Activated naive CD8-positive, alpha-beta T cell treated with anti-CD3 and anti-CD28 coated beads, Interleukin-2, amount 10 ng/mL, durations not matched to agents 7 days and 5 days (primary cell): ENCODE measurements at places on chromosomes 4 and X. TPM values are rescaled to one million over a fixed set of nuclear protein-coding genes. Genes with fewer than 3 reads are reported as not detected.
A peak's percentile ranks its signal among the peaks of the same experiment; 100 is the strongest.

- no peak overlapping the region for H3K27ac ChIP-seq
- peaks cover 2% of the 10 kb centered on the region for H3K36me3 ChIP-seq
- DNase-seq = no peak
- H3K27me3 ChIP-seq = no peaks in the 10 kb centered on the region
- H3K4me3 ChIP-seq = peak overlapping the region; percentile 2
- peaks cover 23% of the 10 kb centered on the region for H3K4me1 ChIP-seq
These were observed 39.0 kb upstream of the RASL11B start for GRCh38 chr4:52822972-52823701.

DNA sequence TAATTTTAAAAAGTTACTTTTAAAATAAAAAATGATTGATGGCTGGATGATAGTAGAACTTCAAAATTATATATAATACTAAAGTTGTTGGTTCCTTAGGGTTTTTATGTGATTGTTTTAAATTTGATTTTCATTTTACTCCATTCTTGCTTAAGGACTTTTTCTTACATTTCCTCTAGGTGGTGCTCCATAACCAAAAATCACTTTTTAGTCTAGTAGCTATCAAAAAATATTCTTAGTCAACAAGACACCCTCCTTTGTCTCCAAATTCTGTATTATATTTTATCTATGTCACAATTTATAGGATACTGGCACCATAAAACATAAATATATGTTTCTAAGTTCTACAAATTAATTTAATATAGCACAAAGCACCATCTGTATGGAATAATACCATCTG, 67.2 kb upstream of the BRWD3 start:
- H3K4me1 ChIP-seq = no peaks in the 10 kb centered on the region
- no peak overlapping the region for H3K27ac ChIP-seq
- no peak for DNase-seq
- no peaks in the 10 kb centered on the region for H3K27me3 ChIP-seq
- H3K4me3 ChIP-seq = no peak overlapping the region
- no peaks in the 10 kb centered on the region for H3K36me3 ChIP-seq

DNA sequence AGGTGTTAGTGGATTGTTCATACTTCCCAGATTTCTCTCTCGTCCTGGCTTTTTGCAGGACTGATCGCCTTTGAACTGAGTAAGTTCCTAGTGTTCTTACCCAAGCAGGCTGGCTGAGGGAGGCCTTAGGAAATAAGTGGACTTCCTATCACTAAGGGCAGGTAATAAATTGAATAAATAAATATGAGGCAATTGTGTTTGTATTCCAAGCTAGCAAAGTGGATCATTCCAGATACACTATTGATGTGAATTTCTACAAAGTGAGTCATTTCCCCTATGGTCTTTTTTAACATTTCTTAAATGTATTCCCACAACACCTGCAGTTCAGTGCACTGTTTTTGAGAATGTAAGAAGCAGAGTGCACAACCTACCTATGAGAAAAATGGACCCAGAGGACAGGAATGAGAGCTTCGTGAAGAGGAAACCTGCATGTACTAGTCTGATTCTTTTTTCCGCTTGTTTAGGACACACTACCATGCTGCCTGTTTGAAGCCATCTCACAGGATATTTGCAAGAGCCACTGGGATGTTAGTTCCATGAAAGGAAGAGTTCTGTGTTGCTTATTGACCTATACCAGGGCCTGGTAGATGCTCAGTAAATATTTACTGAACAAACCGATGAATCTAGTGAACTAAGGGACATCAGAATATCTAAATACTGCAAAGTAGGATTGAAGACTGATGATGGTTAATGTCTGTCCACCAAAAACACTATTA, 29.0 kb upstream of the SMAD1 start:
- no peaks in the 10 kb centered on the region for H3K4me1 ChIP-seq
- DNase-seq = no peak
- H3K4me3 ChIP-seq = no peak overlapping the region
- no peak overlapping the region for H3K27ac ChIP-seq
- H3K36me3 ChIP-seq = no peaks in the 10 kb centered on the region

DNA sequence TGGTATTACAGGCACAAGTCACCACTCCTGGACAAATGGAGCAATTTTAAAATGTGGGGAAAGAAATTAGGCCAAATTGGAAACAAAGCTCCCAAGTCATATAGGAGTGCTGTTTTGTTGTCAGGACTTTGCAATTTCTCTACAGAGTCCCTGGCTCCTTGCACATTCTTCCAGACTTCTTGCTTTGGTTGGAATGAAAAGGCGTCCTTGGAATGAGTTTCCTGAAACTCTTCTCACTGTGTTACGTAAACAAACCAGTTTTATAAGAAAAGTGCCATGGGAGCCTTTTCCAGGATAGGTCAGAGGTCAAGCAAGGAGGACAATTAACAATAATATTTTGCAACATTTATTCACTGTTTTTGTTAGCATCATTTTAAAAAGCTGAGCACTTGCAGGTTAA, 32.4 kb upstream of the KIT start:
- no peak overlapping the region for H3K27ac ChIP-seq
- H3K4me1 ChIP-seq = no peaks in the 10 kb centered on the region
- peaks cover 8% of the 10 kb centered on the region for H3K27me3 ChIP-seq
- H3K4me3 ChIP-seq = no peak overlapping the region

MRPL1 gene
- total RNA-seq = 29.6 TPM

CFAP47 gene
- total RNA-seq = not detected

DNA sequence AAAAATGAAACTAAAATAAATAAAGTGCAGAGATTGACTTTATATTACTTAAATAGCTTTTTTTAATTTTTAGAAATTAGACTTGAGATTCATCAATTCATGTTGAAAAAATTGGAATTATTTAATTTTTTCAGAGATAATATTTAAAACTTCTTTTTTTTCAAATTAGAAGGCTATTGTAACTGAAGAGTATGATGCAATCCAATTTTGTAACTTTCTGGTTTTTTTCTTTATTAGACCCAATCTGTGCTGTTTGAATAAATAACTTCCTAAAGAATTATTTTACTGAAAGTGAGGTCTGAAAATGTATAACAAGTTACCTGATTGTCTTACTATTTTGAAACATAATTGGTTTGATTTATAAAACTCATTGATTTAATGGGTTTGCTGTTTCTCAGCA, 200.9 kb downstream of the MAD2L1 start:
- H3K27me3 ChIP-seq = no peaks in the 10 kb centered on the region
- no peaks in the 10 kb centered on the region for H3K4me1 ChIP-seq
- H3K4me3 ChIP-seq = no peak overlapping the region
- no peak overlapping the region for H3K27ac ChIP-seq
- no peak for DNase-seq
- H3K36me3 ChIP-seq = no peaks in the 10 kb centered on the region

DNA sequence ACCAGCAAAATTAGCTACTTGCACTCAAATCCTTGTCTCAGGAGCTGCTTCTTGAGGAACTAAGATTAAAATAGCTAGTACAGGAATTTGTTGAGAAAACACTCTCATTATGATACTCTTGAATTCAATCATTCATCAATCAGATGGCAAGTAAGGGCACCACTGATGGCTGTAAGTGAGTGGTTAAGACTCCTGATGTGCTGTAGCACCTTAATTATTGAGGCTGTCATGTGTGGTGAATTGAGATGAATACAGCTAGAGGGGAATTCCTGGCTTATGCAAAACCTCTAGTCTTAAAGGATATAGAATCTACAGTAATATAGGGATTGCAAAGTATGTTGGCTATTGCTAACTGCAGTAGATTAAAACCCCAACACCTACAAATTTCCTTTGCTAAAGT, 509.1 kb downstream of the IQCM start:
- no peaks in the 10 kb centered on the region for H3K27me3 ChIP-seq
- DNase-seq = no peak
- H3K27ac ChIP-seq = no peak overlapping the region
- H3K36me3 ChIP-seq = no peaks in the 10 kb centered on the region

DNA sequence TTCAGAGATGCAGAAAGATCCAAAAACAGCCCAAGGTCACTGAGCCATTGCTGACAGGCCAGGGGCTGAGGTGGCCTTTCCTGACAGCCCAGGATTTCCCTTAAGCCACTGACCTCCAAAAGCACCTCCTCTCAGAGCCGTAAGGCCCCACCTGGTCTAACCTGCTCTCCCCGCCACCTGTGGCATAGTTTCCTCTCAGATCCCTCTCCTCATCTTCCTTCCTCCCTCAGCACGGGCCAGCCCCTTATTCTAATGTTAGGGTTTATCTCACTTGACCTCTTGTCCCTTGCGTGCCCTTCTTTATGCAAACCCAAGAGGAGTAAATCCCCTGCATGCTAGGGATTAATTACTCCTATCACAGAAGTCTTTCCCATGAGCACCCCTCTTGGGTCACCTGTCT, 113.0 kb downstream of the RBM47 start:
- peaks cover 3% of the 10 kb centered on the region for H3K27me3 ChIP-seq
- no peak overlapping the region for H3K4me3 ChIP-seq
- DNase-seq = no peak
- H3K27ac ChIP-seq = no peak overlapping the region
- no peaks in the 10 kb centered on the region for H3K36me3 ChIP-seq

DNA sequence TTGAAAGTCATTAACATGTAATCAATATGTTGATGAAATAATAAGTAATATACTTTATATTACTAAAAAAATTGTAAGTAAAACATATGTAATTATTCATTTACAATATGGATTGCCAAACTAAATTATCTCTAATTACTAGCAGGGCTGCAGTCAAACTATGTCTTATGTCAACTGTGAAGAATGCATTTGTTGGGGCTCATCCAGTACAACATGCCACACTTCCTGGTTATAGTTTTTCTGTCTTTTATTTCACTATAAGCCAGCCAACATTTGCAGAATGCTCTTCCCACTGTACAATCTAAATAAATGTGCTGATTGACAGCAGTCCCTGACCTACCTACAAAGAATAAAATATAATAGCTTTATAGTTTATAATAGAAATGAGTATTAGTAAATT, 975.4 kb upstream of the NDST4 start:
- no peaks in the 10 kb centered on the region for H3K4me1 ChIP-seq
- no peaks in the 10 kb centered on the region for H3K36me3 ChIP-seq
- no peak for DNase-seq
- no peak overlapping the region for H3K27ac ChIP-seq

- DNase-seq = no peak
- no peaks in the 10 kb centered on the region for H3K36me3 ChIP-seq
- no peak overlapping the region for H3K27ac ChIP-seq
- no peak overlapping the region for H3K4me3 ChIP-seq
These were observed 686.6 kb upstream of the PABPC4L start for GRCh38 chr4:134888156-134888555.

MSANTD1 gene
- total RNA-seq = 1.3 TPM

PPP1R2C gene
- not detected for total RNA-seq

DNA sequence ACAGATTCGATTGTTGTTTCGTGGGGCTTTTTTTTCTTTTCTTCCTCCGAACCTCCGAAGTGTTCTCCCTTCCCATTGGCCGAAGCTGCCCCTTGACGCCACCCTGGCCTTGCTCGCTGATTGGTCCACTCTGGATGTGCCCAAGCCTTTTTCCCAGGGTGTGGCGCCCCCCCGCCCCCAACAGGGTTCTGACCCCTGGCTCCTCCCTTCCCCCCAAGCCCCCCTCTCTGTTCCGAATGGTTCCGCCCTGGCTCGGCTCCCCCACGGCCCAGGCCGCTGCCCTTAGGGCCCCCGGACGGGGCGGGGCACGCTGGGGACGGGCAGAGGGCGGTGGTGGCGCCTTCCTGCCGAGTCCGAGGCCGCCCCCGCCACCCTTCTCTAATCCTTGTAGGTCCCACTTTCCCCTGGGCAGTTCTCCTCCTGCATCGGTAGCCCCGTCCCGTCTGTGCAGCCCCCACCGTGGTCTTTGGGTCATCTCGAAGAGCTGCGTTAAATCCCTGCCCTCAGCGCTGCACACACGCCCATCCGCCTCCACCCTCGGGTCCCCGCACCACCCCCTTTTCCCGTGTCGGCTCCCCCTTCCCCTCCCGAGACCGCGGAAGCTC, 25.5 kb downstream of the UTP14A start:
- peaks cover 2% of the 10 kb centered on the region for H3K4me1 ChIP-seq
- DNase-seq = peak; percentile 71
- peaks cover 3% of the 10 kb centered on the region for H3K36me3 ChIP-seq
- H3K27me3 ChIP-seq = peaks cover 6% of the 10 kb centered on the region

GRCh38 chr4:165152527-165152926, 39.9 kb upstream of the TMEM192 start:
- peaks cover 2% of the 10 kb centered on the region for H3K27me3 ChIP-seq
- DNase-seq = no peak
- H3K4me3 ChIP-seq = no peak overlapping the region
- H3K4me1 ChIP-seq = no peaks in the 10 kb centered on the region
- H3K27ac ChIP-seq = no peak overlapping the region

- H3K27me3 ChIP-seq = peaks cover 3% of the 10 kb centered on the region
- no peaks in the 10 kb centered on the region for H3K36me3 ChIP-seq
- no peak for DNase-seq
- H3K27ac ChIP-seq = no peak overlapping the region
- no peaks in the 10 kb centered on the region for H3K4me1 ChIP-seq
These were observed 22.3 kb upstream of the ACE2 start for GRCh38 chrX:15623054-15623453.

GRCh38 chr4:152316969-152317368, 218.9 kb downstream of the FBXW7 start:
- H3K36me3 ChIP-seq = peaks cover 7% of the 10 kb centered on the region
- no peak for DNase-seq
- no peak overlapping the region for H3K4me3 ChIP-seq

GRCh38 chrX:42109428-42109827, 186.1 kb upstream of the CASK start:
- H3K27ac ChIP-seq = peak overlapping the region; percentile 74
- H3K4me3 ChIP-seq = peak overlapping the region; percentile 56
- H3K4me1 ChIP-seq = peaks cover 17% of the 10 kb centered on the region

- no peak overlapping the region for H3K27ac ChIP-seq
- H3K36me3 ChIP-seq = no peaks in the 10 kb centered on the region
- H3K4me1 ChIP-seq = no peaks in the 10 kb centered on the region
- peaks cover 3% of the 10 kb centered on the region for H3K27me3 ChIP-seq
- no peak for DNase-seq
These were observed 11.3 kb upstream of the PHKA2 start for GRCh38 chrX:18995221-18995620.
